ENCODE measurements at places on chromosomes 1 and 21.

DNA sequence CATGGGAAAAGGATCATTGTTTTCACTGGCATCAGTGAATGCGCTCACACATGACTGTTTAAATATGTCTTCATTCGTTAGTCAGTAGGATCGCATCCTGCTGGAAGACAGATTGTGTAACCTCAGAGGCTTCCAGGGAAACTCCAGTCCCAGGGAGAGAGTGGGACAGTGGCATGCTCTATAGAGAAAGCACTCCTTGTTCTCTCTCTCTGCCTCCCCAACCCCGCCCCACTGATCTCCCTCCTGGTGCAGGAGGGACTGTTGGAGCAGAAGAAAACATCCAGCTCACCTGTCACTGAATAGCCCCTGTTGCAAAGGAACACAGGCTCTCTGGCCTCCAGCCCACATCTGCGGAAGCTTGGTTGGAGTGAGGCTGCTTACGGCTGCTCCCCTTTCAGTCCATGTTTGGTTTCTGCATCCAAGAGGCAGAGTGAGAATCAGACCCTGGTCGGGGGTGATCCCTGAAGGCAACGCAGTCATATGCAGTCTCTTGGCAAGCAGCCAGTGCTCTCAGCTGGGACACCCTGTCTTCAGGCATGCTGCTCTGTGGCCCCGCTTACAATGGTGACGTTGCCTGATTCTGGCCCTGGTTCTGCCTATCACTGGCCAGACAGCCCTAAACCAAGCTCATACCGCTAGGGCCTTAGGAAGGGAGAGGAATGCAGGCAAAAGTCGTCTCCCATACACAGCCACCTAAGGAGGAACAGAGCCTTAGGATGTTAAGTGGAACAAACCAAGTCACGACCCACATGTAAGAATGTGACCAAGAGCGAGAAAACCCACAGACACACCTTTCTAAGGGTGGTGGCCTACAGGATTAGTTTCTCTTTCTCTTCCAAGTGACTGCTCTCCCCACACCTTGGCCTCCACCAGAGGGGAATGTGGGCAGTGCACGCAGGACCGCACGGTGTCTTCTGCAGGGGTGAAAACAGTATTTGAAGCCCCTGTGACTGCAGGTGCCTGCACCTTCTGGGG lies 39.7 kb downstream of the BACE2 start:
- DNase-seq: no peak

- no peak for DNase-seq
These were observed 101.3 kb upstream of the USP24 start for GRCh38 chr1:55316502-55316901.

DNA sequence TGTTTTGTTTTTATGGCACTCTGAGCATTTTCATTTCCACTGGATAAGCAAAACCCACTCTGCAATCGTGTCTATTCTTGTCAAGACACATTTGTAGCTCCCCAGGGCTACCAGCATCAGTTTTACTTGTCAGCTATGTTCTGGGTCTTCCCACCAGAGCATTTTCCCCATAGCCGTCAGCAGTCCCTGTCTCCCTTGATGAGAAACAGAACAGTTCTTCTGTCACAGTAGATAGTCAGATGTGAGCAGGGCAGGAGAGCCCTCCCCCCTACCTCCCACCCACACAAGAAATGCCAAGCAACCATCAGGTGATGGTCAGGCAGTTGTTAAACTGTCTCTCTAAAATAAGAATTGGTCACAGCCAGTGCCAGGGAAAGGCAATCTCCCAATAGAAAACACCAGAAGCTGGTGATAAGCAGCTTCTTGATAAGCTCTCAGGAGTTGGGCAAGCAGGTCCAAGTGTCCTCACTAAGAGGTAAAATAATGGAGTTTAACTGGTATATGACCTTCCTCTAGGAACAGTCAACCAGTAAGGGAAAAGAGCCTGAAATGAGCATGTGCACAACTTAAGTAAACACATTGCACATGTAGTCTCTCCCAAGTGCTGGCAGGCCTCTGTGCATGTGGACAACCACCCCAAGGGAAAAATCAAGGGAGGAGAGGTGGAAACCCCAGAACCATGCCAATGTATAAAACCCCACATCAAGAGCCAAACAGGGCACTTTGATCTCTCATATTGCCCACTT lies 208.2 kb downstream of the S1PR1 start:
- no peak for DNase-seq

GRCh38 chr1:99673315-99673714 lies 27.4 kb downstream of the PALMD start:
- DNase-seq: no peak

DNA sequence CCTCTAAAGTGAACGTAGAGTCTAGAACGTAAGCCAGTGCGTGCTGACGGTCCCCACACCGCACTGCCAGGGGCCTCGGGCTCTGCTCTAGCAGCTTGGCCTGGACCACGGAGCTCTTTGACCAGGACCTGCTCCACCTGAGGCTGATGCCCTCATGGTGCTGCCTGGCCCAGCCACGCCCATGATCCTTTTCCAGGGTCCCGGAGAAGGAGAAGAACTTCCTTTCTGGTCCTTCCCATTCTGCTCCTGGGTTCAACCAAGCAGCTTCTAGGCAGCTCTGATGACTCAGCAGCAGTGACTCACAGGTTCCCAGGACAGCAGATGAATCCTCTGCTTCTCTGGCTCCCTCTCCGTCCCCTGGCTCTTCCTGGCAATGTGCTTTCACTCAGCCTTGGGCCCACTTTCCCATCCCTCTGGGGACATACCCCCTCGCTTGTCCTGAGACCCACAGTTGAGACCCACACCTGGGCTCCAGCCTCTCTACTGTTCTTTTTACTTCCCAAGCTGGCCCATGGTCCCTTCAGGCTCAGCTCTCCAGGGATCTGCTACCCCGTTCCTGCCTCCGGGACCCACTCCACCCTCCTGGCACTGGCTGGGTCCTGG lies 246.3 kb upstream of the RAB4A start:
- DNase-seq: peak; percentile 63

Measured in activated CD4-positive, alpha-beta T cell treated with anti-CD3 and anti-CD28 coated beads for 36 hours (primary cell).